ENCODE measurements at places on chromosomes 3 and 15.

DNA sequence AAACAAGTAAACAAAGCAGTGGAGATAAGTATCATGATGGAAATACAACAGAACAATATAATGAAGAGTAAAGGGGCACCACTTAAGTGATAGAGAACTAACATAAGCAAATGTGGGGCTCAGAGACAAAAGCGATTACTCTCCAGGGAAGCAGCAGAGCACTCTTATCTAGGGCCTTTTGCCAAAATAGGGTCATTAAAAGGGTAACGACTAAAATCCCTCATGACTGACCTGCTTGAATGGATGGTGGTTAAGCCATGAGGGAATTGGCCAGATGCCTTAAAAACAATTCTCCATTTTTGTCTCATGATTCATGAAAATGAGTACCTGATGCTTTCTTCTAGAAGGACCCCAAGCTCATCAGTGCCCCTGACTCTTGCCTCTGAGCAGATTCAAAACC, 3.2 kb upstream of the SLC7A14 start:
- DNase-seq, result no peak

DNA sequence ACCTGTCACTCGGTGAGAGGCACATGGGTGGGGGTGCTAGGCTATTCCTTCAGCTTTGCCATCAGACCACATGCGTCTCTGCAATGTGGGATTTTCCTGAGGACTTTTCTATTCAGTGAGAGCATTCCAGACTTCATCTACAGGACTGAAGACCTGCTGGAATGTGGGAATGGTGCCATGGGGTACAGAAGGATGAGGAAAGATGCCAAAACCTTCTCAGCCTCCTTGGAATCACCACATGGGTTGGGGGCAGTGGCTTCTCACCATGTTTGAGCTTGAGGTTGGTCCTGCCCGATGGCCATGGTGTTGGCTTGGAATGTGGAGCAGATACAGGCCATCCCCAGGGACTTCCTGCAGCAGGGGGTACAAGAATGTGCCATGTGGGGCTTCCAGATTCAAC, 80.9 kb upstream of the KLF13 start:
- no peak for DNase-seq

DNA sequence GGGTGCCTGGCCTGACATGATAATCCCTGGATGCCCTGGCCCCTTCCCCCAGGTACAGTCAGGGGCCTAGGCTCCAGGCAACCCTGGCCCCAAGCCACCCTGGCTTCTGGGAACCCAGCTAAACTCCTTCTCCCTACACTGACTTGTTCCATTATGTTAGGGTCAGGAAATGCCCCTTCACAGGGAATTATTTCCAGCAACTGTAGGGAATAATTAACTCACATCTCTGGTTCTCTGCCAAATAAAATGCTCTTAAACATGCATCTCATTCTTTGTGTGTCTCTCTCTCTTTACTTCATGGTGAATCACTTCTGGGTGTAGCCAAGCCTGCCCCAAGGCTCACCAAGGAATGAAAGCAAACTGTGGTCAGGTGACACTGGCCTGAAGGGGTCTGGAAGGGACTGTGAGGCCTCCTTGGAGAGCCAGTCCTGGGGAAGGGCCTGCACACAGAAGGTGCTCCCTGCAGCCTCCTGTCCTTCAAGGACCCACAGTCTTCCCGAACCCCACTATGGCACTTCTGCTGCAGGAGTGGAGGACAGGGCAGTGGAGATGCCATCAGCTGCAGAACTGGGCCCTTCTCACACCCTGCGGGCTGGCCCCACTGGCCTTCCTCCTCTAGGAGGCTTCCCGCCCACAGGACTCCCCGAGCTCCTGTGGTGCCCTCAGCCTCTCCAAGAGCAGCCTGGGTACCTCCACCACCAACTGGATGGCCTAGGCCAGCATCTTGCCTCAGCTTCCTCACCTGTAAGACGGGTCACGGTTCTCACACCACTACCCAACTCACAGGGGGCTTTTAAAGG, 17.6 kb downstream of the TKT start:
- no peak for DNase-seq

- DNase-seq, result no peak
These were observed 49.1 kb downstream of the RSRC1 start for GRCh38 chr3:158158969-158159368.

GRCh38 chr3:64594134-64594533, 93.7 kb downstream of the ADAMTS9 start:
- DNase-seq, result no peak

DNA sequence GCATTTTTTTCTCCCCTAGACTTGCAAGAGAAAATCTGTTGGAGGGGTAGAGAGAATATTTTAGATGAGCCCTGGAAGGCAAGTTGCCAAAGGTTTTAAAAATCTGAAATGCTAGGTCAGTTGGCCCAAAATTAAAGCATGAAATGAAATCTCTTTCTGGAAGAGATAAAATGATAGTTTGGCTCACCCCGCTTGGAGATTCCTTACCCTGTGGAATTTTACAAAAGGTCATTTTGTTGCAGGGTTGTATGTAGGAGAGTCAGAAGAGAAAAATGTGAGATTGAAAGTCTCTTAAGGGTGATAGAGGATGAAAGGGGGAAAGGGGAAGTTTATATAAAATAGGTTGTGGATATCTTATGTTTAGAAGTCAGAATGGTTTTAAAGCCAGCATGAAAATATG, 277.8 kb downstream of the CD47 start:
- no peak for DNase-seq

GRCh38 chr15:70406617-70407335, 309.1 kb upstream of the TLE3 start:
- DNase-seq, result no peak

GRCh38 chr15:82858932-82859331, 49.5 kb downstream of the WHAMM start:
- DNase-seq, result no peak

DNA sequence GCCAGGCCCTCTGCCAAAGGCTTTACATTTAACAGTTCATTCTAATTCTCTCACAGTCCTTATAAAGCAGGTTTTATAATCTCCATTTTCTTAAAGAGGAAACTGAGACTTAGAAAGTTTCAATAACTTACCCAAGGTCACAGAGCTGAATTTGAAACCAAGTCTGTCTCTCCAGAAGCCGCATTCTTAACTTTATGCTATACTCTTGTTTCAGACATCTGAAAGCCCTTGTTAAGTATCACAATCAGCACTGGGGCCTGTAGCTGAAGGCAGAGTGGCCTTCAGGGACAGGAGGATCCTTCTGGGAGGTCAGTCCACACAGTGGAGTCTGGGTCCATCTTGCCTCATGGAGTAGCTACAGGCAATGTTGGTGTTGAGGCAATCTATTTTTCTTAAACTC, 27.9 kb downstream of the LRRN1 start:
- DNase-seq, result no peak

- peak; percentile 22 for DNase-seq
These were observed 907 bp downstream of the PLXNA1 start for GRCh38 chr3:126983653-126984390.

- DNase-seq, result no peak
These were observed 10.5 kb downstream of the SEMA4B start for GRCh38 chr15:90211440-90212143.

DNA sequence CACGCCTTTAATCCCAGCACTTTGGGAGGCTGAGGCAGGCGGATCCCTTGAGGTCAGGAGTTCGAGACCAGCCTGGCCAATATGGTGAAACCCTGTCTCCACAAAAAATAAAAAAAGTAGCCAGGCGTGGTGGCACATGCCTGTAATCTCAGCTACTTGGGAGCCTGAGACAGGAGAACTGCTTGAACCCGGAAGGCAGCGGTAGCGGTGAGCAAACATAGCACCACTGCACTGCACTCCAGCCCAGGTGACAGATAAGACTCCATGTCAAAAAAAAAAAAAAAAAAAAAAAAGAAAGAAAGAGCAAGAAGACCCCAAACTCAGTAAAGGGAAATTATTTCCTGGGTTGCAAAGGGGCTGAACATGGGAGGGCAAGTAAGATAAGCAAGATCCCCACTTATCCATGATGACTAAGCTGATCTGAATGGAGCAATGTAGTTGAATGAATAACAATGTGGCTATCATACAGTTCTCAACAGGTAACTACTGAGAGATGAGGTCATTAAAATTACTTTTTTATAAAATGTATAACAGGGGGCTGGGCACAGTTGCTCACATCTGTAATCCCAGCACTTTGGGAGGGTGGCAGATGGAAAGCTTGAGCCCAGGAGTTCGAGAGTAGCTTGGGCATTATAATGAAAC, 46.0 kb downstream of the RBM15B start:
- DNase-seq, result no peak

- DNase-seq, result no peak
These were observed 23.6 kb upstream of the KIF23 start for GRCh38 chr15:69390575-69390974.

GRCh38 chr15:47944637-47945288, 176.0 kb upstream of the SLC24A5 start:
- no peak for DNase-seq

DNA sequence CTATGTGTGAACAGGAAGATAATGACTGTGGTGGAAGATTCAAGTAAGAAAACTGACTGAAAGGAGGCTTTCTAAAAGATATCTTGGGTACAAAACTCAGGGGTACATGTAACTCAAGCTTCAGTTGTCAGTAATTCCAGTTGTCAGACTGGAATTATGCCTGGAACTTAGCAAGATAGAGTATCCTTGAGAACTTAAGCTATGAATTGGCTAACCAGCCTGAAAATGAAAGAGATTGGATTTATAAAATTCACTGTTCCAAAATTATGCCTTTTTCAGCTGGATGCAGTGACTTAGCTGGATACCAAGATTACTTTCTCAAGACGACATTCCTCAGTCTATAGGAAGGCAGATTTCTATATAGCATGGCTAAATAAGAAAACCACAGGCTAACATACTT, 221.9 kb upstream of the ZBTB20 start:
- no peak for DNase-seq

- DNase-seq, result no peak
These were observed 49.9 kb downstream of the TRANK1 start for GRCh38 chr3:36894914-36895313.

GRCh38 chr15:72521682-72522081, 47.6 kb downstream of the ARIH1 start:
- DNase-seq, result no peak

- DNase-seq, result no peak
These were observed 24.5 kb downstream of the ABHD6 start for GRCh38 chr3:58261954-58262666.

GRCh38 chr15:51371266-51371665, 29.8 kb downstream of the GLDN start:
- DNase-seq, result no peak

DNA sequence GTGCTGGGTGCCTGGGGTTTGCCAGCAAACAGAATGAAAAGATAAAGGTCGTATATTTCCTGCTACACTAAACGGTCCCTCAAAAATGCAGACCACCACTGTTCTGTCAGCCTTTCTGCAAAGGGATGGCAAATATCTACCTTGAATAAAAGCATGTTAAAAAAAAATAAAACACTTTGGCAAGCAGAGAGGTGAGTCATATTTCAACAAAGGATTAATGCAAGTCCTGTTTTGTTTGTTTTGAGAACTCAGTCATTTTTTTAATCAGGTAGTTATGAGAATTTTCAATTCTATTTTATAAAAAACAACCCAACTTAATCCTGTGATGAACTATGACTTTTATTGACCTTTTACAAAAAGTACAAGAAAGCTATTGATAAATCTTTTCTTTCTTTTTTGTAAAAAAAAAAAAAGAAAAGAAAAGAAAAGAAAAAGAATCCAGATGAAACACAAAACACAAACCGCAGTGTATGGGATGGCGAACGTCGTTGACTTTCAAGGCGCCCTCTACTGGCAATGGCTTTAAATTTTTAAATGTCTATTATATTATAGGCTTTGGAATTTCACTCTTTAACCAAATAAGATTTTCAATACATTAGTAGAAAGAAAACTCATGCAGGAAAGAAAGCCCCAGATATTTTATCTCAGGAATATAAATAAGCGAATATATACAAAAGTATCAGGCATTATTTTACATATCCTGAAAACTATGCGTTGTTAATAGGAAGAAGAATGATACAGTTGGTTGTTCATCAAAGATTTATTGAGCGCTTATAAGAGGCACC, 87.8 kb downstream of the NCEH1 start:
- DNase-seq, result peak; percentile 16

- DNase-seq, result no peak
These were observed 33.5 kb upstream of the ALPK3 start for GRCh38 chr15:84783493-84784251.

- no peak for DNase-seq
These were observed 160.0 kb downstream of the EDEM1 start for GRCh38 chr3:5347486-5347885.

- no peak for DNase-seq
These were observed 3.4 kb upstream of the RARB start for GRCh38 chr3:25424614-25425013.

DNA sequence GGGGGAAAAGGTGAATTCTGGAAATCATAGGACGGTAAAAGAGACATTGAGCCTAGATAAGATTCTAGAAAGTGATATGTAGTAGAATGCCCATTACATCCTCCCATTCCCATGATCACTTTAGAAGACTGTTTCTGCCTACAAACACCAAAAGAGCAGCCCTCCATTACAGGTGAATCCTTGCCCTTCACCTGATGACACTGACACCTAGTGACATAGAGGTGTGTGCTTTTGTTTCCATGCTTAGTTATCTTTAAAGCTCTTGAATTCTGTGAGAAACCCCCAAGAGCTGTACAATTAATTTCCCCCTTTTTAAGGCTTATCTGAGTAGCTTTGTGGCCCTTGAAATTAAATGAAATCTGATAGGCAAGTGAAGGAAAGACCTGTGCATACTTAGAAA, 8.3 kb upstream of the BBX start:
- no peak for DNase-seq

DNA sequence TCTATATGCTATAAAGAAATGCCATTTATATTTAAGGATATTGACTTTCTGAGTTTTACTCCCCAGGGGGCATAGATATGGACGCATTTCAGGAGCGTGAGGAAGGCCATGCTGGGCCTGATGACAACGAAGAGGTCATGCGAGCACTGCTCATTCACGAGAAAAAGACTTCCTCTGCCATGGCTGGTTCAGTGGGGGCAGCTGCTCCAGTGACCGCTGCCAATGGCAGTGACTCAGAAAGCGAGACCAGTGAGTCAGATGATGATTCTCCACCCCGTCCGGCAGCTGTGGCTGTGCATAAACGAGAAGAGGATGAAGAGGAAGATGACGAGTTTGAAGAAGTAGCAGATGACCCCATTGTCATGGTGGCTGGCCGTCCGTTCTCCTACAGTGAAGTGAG, 38.4 kb downstream of the GTF2E1 start:
- no peak for DNase-seq

DNA sequence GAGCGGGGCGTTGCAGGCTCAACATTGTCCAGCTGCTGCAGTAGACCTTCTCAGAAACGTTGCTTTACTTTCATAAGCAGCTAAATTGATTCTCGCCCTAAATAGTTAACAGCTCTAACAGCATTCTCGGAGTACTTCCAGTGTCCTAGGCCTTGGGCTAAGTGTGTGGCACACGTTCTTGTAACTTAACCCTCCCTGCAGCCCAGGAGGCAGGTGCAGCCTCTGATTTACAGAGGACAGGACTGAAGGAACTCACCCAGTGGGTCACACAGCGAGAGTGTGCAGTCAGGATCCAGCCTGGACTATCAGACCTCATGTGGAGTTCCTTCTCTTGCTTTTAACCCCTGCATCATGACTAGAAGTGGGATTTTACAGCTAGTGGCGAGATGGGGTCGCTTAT, 312.8 kb upstream of the C2CD4B start:
- DNase-seq, result no peak

- no peak for DNase-seq
These were observed 7.4 kb upstream of the ANPEP start for GRCh38 chr15:89822026-89822425.
